Activated T-cell treated with anti-CD3 and anti-CD28 coated beads, Interleukin-2, amount 50 U/mL, for 72 hours (primary cell): ENCODE measurements at places on chromosomes 7 and 10. TPM values are rescaled to one million over a fixed set of nuclear protein-coding genes. Genes with fewer than 3 reads are reported as not detected.

Gene SPDYE1
- not detected for total RNA-seq

Gene SAP25
- total RNA-seq, result 23.4 TPM

Gene LIPM
- not detected for total RNA-seq

Gene ANKRD22
- 0.65 TPM for total RNA-seq
